ENCODE measurements at places on chromosomes 7 and 10. TPM values are rescaled to one million over a fixed set of nuclear protein-coding genes. Genes with fewer than 3 reads are reported as not detected.
A peak's percentile ranks its signal among the peaks of the same experiment; 100 is the strongest.

GRCh38 chr7:1675673-1676549, 5.8 kb downstream of the ELFN1 start:
- DNase-seq = no peak

DNA sequence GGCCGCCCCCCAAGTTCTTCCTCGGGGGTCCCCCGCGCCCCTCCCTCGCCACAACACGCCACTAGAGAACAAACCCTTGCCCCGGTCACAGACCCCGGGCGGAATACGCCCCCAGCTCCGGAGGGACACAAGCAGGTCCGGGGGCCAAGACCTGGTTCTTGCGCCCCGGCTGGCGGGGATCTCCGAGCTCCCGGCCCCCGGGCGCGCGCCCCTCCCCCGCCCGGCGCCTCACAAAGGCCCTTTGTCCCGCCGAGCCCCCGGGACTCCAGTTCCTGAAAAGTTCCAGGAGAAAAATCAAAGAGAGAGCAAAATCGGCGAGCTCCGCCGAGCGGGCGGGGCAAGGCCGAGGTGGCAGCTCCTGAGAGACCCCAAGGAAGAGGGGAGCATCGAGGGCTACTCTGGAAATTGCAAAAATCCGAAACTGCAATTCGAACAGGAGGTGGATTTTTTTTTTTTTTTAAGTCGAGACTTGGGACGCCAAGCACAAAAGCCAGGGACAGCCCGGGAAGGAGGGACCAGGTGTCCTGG, 4.0 kb downstream of the TNRC18 start:
- peak; percentile 38 for DNase-seq

DNA sequence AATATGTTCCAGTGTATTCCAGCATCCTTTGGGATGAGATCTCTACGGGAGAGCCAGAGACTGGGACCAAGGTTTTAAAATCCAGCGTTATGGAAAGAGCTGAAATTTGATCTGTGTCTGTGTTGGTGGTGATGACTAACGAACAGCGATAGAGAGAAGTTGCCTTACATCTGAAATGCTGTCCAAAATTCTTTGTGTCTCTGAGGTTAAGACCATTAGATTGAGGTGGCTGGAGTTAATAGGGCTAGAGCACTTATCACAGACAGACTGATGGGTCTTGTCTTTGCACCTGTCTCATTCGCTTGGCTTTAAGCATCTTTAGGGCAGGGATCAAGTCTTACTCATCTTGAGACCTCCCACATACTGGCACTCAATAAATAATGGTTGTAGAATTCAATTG, 41.0 kb upstream of the RAPGEF5 start:
- DNase-seq = no peak

DNA sequence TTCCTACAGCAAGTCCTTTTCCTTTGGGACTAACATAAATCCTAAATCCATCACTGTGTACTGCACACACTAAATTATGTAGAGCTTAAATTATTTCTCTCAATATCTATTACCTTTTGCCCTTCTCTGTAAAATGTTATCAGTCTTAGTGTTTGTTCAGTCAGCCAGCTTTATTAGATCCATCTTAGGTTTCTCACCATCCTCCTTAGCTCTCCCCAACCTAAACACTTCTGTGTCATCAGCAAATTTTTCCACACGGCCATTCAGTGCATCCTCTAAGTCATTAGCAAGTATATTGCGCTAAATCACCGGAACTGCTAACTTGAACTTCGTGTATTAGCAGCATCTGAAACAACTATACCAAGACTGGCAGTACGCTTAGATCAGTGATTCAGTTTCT, 142.1 kb upstream of the ZNF438 start:
- DNase-seq = no peak

GRCh38 chr10:88608052-88608732, 21.6 kb downstream of the LIPJ start:
- no peak for DNase-seq

DNA sequence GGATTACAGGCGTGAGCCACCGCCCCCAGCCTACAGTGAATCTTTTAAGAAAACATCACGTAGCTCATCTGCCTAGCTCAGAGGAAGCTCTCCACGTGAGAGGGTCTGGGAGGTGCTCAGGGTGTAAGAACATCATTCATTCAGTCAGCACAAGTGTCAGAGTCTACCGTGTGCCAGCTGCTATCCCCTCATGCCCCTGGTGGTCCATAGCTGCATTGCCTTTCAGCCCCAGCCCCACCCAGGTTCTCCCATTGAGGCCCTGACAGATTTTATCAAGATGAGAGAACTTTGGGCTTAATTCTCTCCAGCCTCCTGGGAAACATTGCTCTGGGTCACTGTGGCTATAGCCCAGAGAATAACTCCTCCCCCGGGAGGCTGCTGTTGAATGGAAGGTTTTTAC, 45.1 kb downstream of the ZNF503 start:
- no peak for DNase-seq

The MARCHF5 gene
- 31.5 TPM for total RNA-seq

The GSTO1 gene
- 71.0 TPM for total RNA-seq

The GPR85 gene
- 0.30 TPM for total RNA-seq
